ENCODE measurements at places on chromosomes 5 and 9.
A peak's percentile ranks its signal among the peaks of the same experiment; 100 is the strongest.

DNA sequence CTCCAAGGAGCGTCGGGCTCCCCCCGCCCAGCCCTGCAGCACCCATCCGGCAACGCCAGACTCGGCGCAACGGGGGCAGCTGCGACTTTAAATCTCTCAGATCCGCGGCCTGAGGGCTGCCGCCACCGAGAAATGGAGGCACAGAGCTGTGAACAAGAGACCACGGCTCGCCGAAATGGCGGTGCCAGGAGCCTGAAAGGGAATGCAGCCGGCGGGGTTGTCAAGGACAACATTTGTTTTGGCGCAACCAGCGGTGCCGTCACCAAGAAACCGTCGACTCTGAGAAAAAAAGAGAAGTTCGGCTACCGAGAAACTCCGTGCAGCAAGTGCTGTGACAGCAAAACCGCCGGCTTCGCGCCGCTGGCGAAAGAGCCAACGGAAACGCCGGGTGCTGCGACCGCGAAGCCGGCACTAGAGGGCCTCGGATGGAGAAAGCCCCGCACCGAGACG is 2.1 kb upstream of the ANXA2R start:
- peaks cover 93% of the 10 kb centered on the region for H3K27me3 ChIP-seq
- peak overlapping the region; percentile 39 for H3K27ac ChIP-seq
- peaks cover 44% of the 10 kb centered on the region for H3K4me1 ChIP-seq
- H3K36me3 ChIP-seq: no peaks in the 10 kb centered on the region

DNA sequence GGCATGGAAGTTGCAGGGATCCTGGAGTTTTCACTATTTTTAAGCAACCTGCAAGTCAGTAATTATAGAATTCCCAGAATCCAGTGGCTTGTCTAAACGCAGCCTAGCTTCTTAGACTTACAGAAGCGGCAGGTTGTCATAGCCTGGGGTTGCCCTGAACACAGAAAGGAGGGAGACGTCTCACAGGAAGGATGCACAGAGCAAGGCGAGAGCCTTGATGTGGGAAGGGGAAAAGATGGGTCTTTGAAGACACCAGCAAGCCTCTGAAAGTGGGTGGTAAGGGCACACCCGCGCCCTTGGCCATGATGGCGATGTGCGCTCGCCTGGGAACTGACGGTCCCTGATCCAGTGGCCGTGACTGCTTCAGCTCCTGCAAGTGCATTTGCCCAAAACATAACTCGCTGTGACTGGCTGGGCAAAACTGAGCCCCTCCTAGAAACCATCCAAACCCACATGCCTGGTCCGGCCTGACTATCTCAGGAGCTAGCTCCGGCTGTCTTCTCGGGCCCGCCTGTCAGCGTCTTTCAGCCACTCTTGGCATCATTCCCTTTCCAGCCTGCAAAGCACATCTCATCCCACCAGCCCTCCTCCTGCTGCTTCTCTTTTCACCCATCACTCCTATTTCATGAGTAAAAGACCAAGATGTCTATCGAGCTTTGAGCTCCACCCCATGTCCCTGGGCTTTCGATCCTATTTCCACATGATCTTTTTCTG is 17.1 kb downstream of the FBP1 start:
- H3K4me1 ChIP-seq: no peaks in the 10 kb centered on the region
- H3K36me3 ChIP-seq: no peaks in the 10 kb centered on the region
- H3K27me3 ChIP-seq: no peaks in the 10 kb centered on the region
- H3K27ac ChIP-seq: no peak overlapping the region
- H3K4me3 ChIP-seq: no peak overlapping the region

DNA sequence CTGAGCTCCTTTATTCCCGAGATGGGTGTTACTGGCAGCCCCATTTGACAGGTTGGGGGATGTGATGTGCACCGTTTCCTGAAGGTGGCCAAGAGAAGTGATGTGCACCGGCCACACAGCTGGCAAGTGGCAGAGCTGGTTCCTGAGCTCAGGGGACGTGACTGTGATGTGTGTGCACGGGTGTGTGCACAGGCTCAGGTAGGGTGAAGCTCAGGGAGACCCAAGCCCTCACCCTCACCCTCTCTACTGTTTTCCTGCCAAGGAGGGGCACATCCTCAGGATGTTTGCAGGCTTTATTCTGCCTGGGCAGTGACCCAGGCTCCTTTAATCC is 56.6 kb downstream of the WWC1 start:
- no peak for DNase-seq
- no peak overlapping the region for H3K27ac ChIP-seq
- H3K36me3 ChIP-seq: peaks cover 3% of the 10 kb centered on the region
- no peaks in the 10 kb centered on the region for H3K4me1 ChIP-seq
- no peaks in the 10 kb centered on the region for H3K27me3 ChIP-seq

DNA sequence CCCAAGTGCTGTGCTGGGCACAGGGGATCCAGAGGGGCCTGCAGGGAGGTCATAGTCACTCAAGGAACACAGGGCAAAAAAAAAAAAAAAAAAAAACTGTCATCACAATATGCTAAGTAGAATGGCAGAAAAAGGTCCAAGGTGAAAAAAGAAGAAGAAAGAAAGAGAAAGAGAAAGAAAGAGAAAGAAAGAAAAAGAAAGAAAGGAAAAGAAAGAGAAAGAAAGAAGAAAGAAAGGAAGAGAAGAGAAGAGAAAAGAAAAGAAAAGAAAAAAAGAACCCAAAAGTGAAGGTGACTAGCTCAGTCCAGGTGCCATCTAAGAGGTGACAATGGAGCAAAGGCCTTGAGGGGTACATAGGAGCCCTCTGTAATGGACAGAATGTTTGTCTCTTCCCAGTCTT is 73.9 kb downstream of the PDE6A start:
- H3K36me3 ChIP-seq: no peaks in the 10 kb centered on the region
- H3K4me1 ChIP-seq: no peaks in the 10 kb centered on the region
- no peak overlapping the region for H3K4me3 ChIP-seq
- H3K27me3 ChIP-seq: no peaks in the 10 kb centered on the region
- no peak overlapping the region for H3K27ac ChIP-seq

DNA sequence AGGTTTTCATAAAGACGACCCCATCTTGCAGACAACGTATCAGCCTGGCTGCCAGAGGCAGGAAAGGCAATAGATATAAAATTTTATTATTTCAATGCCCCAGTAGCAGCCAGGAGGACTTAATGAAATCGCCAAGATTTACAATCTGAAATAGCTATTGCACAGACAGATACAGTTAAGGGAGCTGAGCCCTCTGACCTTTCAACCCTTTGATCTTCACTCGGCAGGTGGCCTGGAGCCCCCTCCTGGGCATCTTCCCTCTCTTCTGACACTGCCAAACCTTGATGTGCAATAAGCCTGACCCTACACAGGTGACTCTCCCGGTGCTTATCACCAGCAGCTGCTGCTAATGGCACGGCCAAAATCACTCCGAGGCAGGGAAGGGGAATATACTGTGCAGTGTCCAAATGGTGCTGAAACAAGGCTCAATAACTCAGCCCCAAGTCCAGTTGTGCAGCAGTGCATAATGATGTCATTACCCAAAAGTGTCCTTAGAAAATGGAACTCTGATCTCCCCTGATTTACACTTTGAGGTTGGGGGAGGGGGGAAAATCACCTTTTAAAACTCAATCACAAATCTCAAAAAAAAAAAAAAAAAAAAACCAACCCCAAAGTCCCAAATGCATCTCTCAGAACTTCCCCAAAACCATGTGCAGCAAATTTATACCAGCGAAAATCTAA is 242.0 kb downstream of the CRB2 start:
- peaks cover 13% of the 10 kb centered on the region for H3K4me1 ChIP-seq
- H3K36me3 ChIP-seq: no peaks in the 10 kb centered on the region
- DNase-seq: no peak
- no peak overlapping the region for H3K27ac ChIP-seq
- H3K4me3 ChIP-seq: no peak overlapping the region
- no peaks in the 10 kb centered on the region for H3K27me3 ChIP-seq

- DNase-seq: no peak
- H3K36me3 ChIP-seq: no peaks in the 10 kb centered on the region
- H3K4me1 ChIP-seq: peaks cover 29% of the 10 kb centered on the region
- H3K27ac ChIP-seq: no peak overlapping the region
These were observed 165.0 kb upstream of the MPDZ start for GRCh38 chr9:13444245-13445102.

DNA sequence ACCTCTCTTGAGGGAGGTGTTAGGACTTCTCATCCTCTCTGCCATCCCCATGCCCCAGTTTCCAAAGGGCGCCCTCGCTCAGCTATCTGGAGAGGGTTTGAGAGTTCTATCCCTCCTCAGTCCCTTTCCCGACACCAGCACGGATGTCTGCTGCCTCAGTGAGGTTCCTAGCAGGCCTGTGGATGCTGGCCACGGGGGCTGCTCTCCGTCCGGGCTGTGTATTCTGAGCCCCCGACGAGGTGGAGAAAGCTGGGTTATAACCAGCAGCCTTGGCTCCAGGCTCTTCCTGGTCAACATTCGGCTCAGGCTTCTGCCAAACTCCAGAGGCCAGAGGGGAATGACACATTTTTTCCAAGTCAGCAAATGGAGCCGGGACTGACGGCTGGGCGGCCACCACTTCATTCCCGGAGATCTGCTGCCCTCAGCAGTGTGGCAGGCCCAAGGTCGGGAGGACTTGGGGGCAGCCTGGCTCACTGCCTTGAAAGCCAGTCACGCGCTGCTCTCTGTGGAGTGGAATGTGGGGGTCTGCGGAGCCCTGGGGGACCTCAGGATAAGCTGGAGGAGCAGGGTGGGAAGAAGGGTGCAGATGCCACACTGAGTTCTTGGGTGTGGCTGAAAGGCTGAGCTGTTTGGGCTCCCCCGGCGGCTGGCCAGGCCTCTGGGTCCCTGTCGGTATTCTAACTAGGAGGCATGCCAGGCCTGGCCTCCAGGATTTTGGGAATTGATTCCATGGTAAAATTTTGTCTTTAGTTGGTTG is 27.4 kb downstream of the PTPA start:
- peak overlapping the region; percentile 73 for H3K4me3 ChIP-seq
- peaks cover 4% of the 10 kb centered on the region for H3K27me3 ChIP-seq
- no peak overlapping the region for H3K27ac ChIP-seq
- H3K36me3 ChIP-seq: peaks cover under 1% of the 10 kb centered on the region
- H3K4me1 ChIP-seq: peaks cover 61% of the 10 kb centered on the region

- peaks cover 12% of the 10 kb centered on the region for H3K27me3 ChIP-seq
- H3K4me3 ChIP-seq: no peak overlapping the region
- H3K4me1 ChIP-seq: peaks cover 9% of the 10 kb centered on the region
- H3K27ac ChIP-seq: no peak overlapping the region
- H3K36me3 ChIP-seq: peaks cover 4% of the 10 kb centered on the region
- no peak for DNase-seq
These were observed 7.9 kb upstream of the SYK start for GRCh38 chr9:90793729-90794128.

GRCh38 chr9:21031091-21031807 is at the start of gene HACD4:
Gene HACD4 (minus strand): TSS chr9:21031640. CDS start chr9:21031590, 50 bp downstream.
- H3K4me3 ChIP-seq: peak within 1 kb of the TSS; percentile 72
- no peaks in the 10 kb centered on the region for H3K4me1 ChIP-seq
- no peaks in the 10 kb centered on the region for H3K27me3 ChIP-seq
- peak; percentile 26 for DNase-seq

DNA sequence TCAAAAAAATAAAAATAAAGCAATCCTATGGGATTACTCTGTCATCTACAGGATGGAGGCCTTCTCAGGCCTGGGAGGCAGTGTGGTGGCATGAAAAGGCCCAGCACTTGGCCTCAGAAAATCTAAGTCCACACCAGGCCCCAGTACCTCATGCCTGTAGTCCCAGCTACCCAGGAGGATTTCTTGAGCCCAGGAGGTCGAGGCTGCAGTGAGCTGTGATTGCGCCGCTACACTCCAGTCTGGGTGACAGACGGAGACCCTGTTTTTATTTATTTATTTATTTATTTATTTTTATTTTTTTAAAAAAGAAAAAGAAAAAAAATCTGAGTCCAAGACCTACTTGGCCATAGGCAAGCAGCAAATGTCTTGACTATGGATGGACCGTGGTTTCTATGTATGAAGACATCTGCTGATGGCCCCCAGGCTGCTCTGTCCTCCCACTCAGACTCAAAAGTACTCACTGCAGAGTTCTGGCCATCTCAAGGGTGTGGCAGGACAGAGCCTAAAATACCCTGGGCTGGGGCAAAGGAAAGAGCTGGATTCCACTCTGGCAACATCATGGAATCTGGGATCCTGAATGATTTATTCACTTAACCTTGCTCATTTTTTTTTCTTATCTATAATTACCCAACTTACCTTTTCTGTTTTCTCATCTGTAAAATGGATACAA is 55.0 kb downstream of the ARHGEF37 start:
- H3K27me3 ChIP-seq: no peaks in the 10 kb centered on the region
- H3K4me3 ChIP-seq: no peak overlapping the region
- H3K27ac ChIP-seq: no peak overlapping the region
